ENCODE measurements at places on chromosomes 5 and 9.

DNA sequence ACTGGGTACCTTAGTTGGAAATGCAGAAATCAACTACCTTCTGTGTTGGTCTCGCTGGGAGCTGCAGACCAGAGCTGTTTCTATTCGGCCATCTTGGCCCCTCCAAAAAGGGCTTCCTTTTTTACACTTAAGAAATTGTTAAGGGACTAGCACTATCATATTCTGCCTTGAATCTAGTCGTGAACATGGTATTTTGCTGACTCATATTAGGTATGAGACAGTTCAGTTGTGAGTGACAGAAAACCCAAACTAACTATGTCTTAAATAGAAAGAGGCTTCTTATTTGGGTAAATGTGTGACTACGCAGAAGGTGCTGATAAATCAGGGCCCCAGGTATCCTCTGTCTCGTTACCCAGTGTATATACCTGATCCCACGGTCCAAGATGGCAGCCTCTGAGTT, 298.2 kb downstream of the EDIL3 start:
- no peak for DNase-seq

GRCh38 chr5:6187501-6187900, 190.8 kb downstream of the MED10 start:
- no peak for DNase-seq

GRCh38 chr9:86598411-86599239, 244.4 kb upstream of the TUT7 start:
- no peak for DNase-seq

DNA sequence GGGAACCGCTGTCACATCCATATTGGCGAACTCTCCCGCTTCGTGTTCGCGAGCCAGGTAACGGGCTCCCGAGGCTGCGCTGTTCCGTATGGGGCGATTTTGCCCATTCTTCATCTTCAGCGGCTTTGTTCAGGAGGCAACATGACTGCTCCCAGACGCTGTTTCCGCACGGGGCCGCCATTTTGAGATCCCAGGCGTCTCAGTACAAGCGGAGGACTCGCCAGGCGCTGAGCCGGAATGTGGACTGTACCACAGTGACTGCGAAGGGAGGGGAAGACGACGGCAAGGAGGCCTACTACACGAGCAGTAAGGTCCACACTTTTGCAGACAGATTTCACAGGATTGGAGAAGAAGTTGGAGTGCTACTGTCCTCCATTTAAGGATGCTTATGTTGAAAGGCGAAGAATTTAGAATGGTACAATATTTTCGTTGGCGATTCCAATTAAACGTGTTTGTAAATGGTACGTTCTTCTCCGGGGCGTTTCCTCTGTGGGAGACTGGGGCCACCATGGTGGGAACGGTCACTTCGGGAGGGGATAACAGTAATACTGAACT, 41.6 kb upstream of the ZNF300 start:
- no peak for DNase-seq

- no peak for DNase-seq
Measured at GRCh38 chr5:139134906-139135305, 63.3 kb downstream of the SIL1 start.

GRCh38 chr5:117131048-117131679, 556.5 kb upstream of the SEMA6A start:
- no peak for DNase-seq

GRCh38 chr9:120935383-120935857, 8.8 kb upstream of the TRAF1 start:
- no peak for DNase-seq

DNA sequence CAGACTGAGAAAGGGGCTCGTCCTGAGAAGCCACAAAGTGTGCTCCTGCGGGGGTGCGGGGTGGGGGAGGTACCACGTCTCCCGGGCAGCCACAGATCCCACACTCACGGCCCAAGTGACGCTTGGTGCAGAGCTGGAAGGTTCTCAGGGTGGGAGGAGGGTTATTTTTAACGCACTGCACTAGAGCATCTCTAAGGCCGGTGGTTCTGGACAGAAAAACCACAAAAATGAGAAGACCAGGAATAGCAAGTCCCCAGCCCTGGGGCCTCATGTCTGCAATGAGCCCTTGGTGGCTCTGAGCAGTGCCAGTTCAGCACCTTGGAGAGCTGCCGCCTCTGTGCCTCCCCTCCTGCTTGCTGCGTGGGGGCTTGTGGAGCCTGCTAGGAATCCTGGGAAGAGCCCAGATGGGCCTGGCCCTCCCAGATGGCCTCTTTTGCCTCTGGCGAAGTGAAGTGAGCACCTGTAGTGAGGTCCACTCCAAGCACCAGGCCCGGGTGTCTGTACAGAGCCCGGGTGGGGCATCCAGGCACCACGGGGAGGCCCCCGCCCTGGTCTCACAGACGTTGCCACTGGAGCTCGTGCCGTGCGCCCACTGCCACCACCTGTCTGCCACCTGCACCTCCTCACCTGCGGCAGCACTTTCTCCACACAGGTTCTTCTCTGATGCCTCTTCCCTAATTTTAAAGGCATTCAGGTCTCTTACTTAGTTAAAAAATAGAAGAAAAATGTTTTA, 48.9 kb upstream of the CACNA1B start:
- no peak for DNase-seq

DNA sequence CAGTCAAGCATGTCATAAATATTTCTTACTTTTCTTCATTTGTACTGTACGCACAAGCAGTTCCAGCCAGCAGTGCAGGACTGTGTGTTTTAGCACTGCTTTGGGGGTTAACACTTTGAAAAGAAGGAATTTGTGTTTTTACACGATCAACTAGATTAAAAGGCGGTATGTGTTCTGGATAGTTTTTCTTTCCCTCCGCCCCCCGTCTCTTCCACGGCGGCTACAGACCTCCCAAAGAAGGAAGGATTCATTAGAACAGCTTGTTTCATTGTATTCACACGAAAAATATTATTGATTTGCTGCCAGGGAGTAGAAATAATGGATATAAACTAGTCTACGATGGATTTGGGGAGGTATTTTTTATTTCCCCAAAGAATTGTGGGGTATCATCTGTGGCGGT, 336.8 kb upstream of the RFX3 start:
- no peak for DNase-seq

GRCh38 chr9:137589441-137590122, 730 bp downstream of the ZMYND19 start:
- DNase-seq, result no peak

GRCh38 chr5:173697931-173698579, 81.6 kb upstream of the BOD1 start:
- no peak for DNase-seq

DNA sequence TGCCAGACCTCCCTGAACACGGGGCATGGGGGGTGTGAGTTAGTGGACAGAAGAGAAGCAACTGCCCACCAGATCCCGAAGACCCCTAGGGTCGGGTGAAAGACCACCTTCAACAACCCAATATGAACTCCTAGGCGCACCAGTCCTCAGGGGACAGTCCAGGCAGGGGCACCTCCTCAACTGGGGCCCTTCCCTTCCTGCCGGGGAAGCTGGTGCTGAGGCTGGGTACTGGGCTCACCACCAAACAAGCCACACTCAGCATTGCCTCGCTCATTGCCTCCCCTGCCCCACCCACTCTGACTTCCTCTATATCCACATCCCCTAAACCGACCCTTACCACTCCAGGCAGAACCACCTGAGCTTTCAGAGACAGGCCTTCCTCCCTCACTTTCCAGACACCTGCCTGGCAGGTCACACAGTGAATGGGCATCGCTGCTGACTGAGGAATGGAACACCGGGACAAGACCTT, 42.5 kb downstream of the SEMA4D start:
- DNase-seq, result no peak

GRCh38 chr5:80866371-80866770, 93.8 kb upstream of the RASGRF2 start:
- DNase-seq, result no peak

GRCh38 chr5:73853091-73853490, 227.1 kb downstream of the ARHGEF28 start:
- no peak for DNase-seq

GRCh38 chr5:36934740-36935356, 58.3 kb downstream of the NIPBL start:
- DNase-seq, result no peak

GRCh38 chr5:66230551-66230950, 86.5 kb downstream of the SREK1 start:
- DNase-seq, result no peak

DNA sequence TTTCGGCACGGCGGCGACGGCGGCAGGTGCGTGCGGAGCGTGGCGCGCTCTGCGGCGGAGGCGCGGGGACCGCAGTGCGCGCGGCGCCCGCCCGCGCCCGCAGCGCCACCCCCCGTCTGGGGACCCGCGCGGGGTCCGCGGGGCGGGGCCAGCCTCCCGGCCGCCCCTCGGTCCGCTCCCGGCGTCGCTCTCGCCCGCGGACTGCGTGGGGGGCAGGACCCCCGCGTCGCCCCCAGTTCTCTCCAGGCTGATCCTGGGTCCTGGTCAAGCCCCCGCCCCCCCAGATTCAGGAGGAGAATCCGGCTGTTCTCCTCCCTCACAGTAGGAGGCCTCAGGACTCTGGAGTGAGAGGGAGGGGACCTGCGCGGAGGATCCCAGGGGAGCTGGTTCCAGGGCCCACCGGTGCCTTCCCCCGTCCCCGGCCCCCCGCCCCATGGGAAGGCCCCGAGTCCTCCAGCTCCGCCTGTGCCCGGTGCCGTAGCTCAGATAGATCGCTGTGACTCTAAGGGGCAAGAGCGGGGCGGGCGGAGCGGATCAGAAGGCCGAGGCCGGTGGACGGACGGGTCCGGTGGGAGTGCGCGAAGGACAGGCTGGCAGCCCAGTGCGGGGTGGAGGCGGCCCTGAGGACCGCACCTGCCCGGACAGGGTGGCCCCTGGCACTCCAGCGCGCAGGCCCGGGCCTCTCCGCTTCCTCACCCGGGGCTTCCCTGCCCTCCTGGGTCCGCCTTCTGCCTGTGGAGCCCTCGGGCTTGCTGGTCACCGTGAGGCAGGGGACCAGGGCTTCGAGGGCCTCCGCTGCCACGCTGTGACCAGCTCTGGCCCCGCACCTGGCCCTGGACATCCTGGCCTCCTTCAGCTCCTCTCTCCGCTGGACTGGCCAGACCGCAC, at the start of gene RNF208:
RNF208 (minus strand) TSS at position 51 of the 888 bp plus-strand sequence. CDS start 1,028 bp downstream, outside the sequence.
- DNase-seq, result no peak

DNA sequence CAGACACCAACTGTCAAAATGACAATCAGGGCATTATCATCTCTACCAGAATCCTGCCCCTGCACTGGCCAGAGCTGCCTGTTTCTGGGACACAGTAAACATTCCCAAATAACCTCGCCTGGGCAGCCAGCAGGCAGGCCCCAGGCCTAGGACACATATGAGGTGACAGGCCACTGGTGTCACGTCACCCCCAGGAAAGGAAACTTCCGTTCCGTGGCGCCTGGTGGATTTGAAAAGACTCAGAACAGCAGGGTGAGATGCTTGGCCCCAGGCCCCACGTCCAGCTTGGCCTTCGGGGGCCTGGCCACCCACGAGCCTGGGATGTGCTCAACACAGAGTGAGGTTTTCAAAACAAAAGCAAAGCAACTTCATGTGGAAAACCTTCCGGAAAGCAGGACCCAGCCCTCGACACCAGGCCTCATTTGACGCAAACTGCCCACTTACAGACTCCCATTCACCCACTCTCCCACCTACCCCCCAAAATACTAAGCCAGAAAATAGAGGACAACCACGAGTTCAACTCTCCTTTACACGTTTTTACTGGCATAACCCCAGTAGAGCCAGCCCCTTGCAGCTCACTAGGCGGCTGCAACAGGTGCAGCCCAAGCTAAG, 1.2 kb downstream of the SEMA4D start:
- DNase-seq, result no peak

DNA sequence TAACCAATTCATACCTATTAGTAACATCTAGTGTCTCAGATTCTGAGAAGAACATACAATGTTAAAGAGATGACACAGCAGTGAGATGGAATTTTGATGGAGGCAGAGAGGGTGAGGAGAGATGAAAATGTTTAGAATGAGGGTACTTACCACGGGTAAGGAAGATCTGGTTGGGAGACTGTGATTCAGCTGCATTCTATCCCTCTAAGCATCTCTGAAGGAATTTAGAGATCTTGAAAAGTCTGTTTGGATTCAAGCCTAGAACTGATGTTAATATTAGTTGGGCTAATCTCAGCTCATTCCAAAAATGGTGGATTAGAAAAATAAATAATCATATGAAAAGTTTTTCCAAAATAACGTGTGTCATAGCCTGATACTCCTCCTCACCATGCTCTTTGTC, 191.5 kb upstream of the CLINT1 start:
- no peak for DNase-seq

- no peak for DNase-seq
Measured at GRCh38 chr9:138112791-138113600, 235.4 kb downstream of the CACNA1B start.

- no peak for DNase-seq
Measured at GRCh38 chr9:98971915-98972223, 28.2 kb downstream of the COL15A1 start.

- DNase-seq, result no peak
Measured at GRCh38 chr5:172559004-172559932, 81.8 kb upstream of the NEURL1B start.
